ENCODE measurements at places on chromosomes 3 and 15. TPM values are rescaled to one million over a fixed set of nuclear protein-coding genes. Genes with fewer than 3 reads are reported as not detected.

GRCh38 chr3:127217596-127218453, 24.9 kb downstream of the PRR23E start:
- peak; percentile 46 for DNase-seq

NRG4 gene
- not detected for total RNA-seq

DNA sequence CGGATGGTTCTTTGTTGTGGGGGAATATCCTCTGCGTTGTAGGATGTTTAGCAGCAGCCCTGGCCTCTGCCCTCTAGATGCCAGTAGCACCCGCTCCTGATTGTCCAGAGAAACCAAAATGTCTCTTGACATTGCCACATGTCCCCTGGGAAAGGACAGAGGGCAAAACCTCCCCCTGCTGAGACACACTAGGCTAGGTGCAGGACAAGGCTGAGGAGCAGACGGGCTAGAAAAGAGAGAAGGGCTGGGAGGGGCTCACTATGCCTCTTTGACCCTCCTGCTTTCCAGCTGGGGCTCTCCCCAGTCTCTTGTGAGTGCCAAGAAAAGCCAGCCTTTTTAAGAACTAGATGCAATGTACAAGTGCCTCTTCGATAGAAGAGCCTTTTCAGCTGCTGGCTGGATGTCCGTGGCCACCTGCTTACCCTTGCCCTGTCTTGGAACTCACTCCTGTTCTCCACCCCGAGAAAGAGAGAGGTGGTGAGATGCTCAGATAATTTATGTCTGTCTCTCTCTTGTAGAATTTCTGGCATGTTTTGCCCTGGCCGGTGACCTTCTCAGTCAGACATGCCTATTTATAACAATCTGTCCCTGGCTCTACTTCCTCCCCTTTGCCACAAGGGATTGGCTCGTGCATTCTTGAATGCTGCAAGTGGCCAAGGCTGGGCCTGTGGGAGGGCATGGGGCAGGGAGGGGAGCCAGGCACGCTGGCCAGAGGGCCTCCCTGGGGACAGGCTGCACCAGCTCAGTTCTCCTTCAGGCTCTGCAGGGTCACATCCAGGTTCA, 142.6 kb downstream of the RPLP1 start:
- no peak for DNase-seq

DNA sequence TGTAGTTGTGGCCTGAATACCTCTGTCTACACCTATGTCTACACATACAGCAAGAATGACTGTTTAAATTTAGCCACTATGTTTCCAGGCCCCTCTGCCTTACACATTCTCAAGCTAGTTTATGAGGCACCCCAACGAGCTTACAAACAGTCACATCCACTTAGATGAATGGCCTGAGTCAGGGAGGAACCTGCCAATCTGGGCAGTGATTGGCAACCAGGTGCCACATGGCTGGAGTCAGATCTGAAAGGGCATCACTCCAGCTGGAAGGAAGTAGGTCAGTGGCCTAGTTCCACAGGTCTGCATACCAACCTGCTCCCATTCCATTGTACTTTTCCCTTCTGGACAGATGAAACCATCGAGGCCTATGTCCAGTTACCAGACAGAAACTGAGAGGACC, 136.3 kb downstream of the FOXP1 start:
- no peak for DNase-seq

RETNLB gene
- not detected for total RNA-seq

DNA sequence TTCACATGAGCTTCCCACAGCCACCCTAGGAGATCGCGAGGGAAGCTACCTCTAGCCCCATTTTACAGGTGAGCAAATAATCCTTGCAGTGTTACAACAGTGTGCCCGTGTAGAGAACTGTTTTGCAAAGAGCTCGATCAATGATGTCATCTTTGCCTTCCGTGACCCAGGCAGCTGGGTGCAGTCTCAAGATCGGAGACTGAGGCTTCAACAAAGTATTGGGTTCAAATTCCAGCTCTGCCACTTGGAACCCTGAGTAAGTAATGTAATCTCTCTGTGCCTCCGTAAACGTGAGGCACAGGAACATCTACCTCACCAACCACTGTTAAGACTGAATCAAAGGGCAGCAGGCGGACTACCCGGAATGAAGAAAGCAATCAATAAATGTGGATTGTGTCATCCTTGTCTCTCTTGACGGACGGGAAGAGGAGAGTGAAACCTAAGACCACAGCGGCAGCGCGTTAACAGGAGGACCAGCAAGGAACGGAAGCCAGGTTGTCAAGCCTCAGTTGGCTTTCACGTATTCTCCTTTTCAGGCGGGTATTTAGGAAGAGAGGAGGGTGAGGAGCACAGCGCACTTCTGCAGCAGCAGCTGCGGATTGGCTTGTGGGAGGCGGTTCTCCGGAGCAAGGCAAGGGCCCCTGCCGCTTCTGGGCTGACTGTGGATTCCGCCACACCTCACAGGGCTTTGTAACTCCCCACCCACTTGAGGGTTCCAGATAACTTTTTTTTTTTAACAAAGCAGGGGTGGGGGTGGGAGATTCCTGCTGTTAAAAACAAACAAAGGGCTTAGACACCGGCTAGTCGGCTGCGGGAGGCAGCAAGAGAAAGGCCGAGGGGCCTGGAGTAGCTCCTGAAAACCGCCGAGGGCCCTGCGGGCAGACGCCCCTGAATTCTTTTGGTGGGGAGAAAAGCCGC, 1.5 kb upstream of the SMAD3 start:
- no peak for DNase-seq

DNA sequence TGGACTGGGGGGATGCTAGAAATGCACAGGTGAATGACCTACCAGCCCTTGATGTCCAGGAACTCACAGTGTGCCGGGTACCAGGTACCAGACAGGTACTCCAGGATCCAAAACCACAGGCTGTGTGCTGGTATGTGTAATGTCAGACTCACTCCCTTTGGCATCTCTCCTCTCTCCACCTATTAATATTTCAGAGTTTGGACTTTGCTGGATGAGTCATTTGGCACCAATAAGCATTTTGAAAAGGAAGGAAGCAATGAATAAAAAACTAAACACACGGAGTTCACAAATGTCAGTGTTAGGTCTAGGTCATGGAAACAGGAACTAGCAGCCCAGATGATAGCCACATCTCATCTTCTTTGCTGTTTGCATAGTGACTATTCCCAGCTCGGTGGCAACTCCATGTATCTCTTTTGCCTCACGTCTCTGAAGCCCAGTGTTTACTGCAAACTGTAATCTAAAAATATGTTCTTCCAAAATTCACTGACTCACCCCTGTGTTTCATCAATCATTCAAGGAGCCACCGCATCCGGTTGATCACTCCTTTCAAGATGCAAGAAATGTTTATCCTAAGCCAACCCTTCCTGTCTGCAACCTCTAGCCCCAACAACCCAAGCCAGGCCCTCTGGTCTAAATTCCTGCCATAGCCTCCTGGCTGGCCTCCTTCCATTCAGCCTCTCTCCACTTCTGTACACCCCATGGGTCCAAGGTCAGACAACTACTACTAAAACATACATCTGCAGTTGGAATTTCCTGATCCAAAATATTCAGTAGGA, 8.4 kb downstream of the ITGB5 start:
- no peak for DNase-seq

DNA sequence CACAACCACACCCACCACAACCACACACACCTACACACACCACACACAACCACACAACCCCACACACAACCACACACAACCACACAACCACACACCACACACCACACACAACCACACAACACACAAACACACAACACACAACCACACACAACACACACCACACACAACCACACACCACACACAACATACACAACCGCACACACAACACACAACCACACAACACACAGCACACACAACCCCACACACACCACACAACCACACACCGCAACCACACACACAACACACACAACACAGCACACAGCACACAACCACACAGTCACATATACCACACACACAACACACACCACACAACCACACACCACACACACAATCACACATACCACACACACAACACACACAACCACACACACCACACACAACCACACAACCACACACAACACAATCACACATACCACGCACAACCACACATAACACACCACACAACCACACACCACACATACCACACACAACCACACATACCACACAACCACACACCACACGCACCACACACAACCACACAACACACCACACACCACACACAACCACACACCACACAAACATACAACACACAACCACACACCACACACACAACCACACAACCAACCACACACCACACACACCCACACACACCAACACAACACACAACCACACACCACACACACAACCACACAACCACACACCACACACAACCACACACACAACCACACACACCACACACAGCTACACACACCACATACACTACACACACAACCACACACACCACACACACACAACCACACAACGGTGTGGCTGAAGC, 23.7 kb downstream of the CPN2 start:
- DNase-seq: no peak

- DNase-seq: no peak
Measured at GRCh38 chr3:71415681-71416122, 167.8 kb downstream of the FOXP1 start.

RAD51 gene
- 8.6 TPM for total RNA-seq

- DNase-seq: no peak
Measured at GRCh38 chr3:50267280-50267913, 1.6 kb upstream of the SEMA3B start.

KLHL40 gene
- total RNA-seq: not detected

DNA sequence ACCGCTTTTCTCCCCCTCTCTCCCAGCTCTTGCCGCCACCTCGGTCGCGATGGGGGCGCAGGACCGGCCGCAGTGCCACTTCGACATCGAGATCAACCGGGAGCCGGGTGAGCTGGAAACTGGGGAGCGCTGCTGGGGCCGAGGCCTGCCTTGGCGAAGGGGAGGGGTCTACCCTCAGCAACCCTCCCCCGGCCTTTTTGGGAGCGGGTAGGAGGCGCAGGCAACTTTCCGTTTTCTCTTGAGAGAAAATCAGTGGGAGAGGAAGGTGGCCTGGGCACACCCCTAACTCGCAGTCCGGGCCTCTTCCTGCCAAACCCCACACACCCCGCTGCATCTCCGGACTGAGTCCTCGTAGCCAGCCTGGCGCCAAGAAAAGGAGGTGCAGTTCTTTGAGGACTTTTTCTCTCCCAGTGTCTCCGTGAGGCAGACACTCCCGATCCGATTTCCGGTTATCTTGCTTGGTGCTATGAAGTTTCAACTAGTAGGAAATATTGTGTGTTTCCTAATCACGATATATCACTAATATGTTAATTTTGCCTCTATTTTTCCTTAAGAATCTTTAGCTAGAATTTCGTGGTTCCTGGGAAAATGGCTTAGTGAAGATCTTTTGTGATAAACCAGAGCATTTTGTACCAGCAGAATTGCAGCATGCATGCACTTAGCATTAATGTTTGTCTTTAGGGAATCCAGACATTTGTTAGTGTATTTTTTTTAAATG, 631 bp downstream of the NKTR start:
- peak; percentile 86 for DNase-seq
